Esophagus mucosa (tissue), 1 donor: ENCODE measurements at places on chromosomes 3 and 15. TPM values are rescaled to one million over a fixed set of nuclear protein-coding genes. Genes with fewer than 3 reads are reported as not detected.

DNA sequence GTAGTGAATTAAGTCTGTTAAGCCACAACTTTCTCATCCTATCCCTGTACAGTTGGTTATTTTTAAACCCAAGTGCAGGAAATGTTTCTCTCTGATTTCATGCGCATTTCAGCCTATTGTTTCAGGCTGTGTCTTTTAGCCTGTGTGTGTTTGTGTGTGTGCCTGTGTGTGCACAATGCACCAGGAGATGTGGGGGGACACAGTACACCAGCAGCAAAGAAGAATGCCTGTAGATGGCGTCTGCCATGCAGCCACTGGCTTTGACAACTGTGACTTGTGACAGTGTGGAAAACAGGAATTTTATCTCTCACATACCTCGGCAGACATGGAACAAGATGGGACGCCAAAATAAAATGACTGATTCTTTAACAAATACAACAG lies 43.6 kb upstream of the PLXNA1 start:
- no peak for ATAC-seq

DNA sequence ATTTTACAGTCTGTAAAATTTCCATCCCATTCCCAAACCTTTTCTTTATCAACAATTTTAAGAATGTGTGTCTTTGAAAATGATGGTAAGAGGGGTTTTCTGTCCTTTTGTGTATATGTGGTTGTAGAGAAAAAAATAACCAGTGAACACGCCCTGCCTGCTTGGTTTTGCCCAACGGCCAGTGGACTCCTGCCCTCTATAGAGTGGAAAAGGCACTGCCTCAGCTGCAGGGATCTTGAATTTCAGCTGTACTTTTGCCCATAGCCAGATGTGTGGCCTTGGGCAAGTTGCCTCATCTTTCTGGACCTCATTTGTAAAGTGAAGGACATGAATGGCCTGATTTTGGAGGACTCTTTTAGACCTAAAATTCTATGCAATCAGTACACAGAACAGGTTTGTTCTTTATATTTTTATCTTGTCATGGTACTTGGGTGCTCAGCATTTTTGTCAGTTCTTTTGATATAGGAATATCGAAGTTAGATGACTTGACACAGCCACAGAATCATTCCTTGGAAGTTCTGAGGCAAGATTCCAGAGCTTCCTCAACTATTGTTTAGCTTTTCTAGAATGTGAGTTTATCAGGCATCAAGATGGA lies 81.0 kb downstream of the CLDN11 start:
- no peak for ATAC-seq

GRCh38 chr3:59660852-59661625 lies 611.2 kb upstream of the CFAP20DC start:
- peak; percentile 16 for ATAC-seq

- ATAC-seq = no peak
These were observed 159.0 kb upstream of the KCNH8 start for GRCh38 chr3:18989237-18989795.

- ATAC-seq = no peak
These were observed 2.1 kb downstream of the UBA5 start for GRCh38 chr3:132662212-132662611.

The CHRNA7 gene
- 0.76 TPM for total RNA-seq

The CFAP100 gene
- not detected for total RNA-seq
